ENCODE measurements at places on chromosomes 5 and 9.

GRCh38 chr5:133933670-133934295 lies 34.6 kb downstream of the C5orf15 start:
- no peak for DNase-seq

- no peak for DNase-seq
These were observed 55.0 kb upstream of the CDH12 start for GRCh38 chr5:22908129-22908528.

GRCh38 chr5:80156156-80156555 lies 99.7 kb downstream of the SERINC5 start:
- no peak for DNase-seq

- DNase-seq = no peak
These were observed 91.9 kb upstream of the OTULINL start for GRCh38 chr5:14489643-14490042.

DNA sequence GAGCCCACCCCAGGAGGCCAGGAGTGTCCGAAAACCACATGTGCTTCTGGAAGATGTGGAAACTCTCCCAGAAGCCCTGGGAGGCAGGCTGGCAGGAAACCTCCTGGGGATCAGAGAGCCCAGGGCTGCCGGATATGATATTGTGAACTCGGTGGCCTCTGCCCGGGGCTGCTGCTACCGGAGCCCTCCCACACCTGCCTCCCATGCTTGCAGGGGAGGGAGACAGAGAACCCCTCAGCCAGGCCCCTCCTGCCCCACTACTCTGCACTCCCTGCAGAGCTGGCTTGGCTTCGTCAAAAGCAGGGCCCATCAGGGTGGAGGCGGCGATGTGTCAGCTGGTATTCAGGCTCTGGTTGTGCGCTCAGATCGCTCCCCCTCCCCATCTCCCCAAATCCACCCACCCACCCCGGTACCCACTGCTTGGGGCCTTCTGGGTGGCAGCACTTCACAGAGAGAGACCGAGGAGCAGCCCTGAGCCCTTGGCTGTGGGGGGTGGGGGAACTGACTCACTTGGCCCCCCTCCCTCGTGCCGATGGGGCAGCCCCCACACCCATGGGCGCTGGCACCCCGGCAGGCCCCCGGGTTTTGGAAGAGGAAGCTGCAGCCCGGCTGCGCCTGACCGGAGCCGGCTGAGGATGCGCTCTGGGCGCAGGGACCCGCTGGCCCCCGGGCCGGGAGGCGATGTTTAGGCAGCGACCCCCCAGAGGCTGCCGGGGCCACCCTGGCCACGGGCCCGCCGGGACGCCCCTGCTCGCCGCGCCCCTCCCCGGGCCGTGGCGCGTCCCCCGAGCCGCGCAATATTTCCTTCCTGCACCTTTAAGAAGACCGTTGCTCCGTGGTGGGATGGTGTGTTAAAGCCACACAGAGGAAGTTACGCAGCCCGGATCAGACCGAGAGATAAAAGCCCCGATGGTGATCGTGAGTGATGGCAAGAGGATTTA lies 786 bp upstream of the NTNG2 start:
- DNase-seq = peak; percentile 34

GRCh38 chr5:154042766-154043165 lies 4.0 kb downstream of the MFAP3 start:
- DNase-seq = no peak

- peak; percentile 12 for DNase-seq
These were observed 422 bp upstream of the TRIM32 start for GRCh38 chr9:116686693-116687073.

DNA sequence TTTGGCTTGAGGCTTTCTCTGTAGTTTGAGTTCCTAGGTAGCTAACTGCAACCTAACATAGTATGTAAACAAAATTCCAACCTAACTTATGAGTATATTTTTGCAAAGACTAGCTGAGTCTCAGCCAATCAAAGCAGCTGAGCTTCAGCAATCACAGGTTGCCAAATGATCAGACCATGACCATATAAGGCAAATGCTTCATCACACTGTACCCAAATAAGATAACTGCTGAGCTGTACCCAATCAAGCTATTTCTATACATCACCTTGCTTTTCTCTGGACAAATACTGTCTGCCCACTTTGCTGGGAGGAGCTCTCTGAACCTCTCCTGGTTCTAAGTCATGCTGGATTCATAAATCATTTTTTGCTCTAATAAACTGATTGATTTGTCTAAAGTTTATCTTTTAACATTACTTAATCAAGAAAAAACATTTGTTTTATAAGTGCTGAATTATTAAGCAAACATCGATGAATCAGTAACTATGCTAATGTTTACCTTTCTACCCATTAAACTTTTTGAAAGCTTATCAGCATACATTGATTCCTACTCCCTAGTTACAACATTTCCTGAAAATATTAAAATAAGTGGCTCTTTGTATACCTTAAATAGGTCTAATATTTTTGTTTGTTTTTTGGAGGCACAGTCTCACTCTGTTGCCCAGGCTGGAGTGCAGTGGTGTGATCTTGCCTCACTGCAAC lies 129.7 kb upstream of the PCA3 start:
- DNase-seq = no peak

- DNase-seq = no peak
These were observed 18.8 kb downstream of the DDX46 start for GRCh38 chr5:134777366-134777765.

- no peak for DNase-seq
These were observed 173.6 kb downstream of the FANCC start for GRCh38 chr9:95143591-95144561.

DNA sequence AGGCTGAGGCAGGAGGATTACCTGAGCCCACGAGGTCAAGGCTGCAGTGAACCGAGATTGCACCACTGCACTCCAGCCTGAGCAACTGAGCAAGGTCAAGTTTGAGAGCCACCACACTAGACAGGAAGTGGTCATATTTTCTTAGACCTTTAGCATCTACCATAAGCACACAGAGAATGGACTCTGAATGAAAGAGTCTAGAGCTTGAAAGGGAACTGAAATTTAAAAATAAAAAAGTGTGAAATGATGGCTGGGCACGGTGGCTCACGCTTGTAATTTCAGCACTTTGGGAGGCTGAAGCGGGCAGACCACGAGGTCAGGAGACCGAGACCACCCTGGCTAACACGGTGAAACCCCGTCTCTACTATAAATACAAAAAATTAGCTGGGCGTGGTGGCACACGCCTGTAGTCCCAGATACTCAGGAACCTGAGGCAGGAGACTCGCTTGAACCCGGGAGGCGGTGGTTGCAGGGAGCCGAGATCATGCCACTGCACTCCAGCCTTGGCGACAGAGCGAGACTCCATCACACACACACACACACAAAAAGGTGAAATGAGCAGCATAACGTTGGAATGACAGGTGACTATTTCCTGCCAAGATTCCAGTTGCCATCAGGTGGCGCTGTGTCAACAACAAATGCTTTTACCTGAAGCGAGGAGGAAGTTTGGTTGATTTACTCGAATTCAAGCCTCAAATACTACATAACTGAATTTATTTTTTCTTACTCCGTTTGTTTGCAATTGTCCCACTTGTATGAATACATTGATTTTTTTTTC lies 21.3 kb upstream of the AK3 start:
- peak; percentile 61 for DNase-seq

DNA sequence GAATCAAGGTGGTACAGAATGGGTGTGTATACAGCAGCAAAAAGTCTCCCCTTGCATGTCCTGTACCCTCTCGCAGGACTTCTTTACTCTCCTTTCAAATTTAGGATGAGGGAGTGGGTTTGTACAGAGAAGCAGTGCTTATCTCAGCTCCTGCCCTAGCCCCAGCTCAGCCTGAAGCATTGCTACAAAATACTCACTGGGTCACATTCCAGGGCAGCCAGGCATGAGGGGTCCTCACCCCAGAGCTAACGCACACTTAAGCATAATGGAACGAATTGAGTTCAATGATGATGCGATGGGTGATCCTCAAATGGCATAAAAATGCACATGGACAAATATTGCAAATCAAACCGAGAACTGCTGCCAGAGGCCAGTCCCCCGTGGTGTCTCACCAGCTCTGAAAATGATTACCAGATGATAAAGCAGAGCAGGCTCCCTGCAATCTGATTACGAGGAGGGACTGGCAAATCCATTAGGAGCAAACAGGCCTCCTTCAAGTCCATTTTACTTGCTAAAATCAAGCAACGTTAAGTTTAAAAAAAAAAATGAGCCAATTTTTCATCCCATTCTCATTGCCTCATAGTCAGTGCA lies 231.6 kb upstream of the TAS2R1 start:
- no peak for DNase-seq

- DNase-seq = peak; percentile 59
These were observed at the start of gene RGS14 for GRCh38 chr5:177357459-177358351. Gene RGS14 (plus strand): TSS chr5:177357924. CDS start chr5:177358025, 101 bp downstream.

DNA sequence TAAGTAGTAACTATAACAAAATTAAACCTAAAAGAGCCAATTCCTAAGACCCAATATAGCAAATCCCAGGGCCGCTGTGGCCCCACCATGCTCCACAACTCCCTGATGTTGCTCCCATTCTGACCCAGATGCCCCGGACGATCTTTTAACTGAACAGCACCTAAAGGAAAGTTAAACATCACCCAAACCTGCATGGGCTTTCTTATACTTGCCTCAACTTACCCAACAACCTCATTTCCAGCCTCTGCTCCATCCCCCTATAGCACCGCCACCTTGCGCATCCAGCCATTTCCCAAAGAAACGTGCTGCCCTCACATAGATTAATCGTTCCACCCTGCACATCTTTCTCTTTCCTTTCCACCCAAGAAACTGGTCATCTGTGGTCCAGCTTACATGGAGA lies 54.6 kb downstream of the ZNF354C start:
- DNase-seq = no peak

- DNase-seq = no peak
These were observed 7.1 kb downstream of the BRD9 start for GRCh38 chr5:885529-885928.

- DNase-seq = no peak
These were observed 26.4 kb upstream of the CARNMT1 start for GRCh38 chr9:75054368-75055001.

DNA sequence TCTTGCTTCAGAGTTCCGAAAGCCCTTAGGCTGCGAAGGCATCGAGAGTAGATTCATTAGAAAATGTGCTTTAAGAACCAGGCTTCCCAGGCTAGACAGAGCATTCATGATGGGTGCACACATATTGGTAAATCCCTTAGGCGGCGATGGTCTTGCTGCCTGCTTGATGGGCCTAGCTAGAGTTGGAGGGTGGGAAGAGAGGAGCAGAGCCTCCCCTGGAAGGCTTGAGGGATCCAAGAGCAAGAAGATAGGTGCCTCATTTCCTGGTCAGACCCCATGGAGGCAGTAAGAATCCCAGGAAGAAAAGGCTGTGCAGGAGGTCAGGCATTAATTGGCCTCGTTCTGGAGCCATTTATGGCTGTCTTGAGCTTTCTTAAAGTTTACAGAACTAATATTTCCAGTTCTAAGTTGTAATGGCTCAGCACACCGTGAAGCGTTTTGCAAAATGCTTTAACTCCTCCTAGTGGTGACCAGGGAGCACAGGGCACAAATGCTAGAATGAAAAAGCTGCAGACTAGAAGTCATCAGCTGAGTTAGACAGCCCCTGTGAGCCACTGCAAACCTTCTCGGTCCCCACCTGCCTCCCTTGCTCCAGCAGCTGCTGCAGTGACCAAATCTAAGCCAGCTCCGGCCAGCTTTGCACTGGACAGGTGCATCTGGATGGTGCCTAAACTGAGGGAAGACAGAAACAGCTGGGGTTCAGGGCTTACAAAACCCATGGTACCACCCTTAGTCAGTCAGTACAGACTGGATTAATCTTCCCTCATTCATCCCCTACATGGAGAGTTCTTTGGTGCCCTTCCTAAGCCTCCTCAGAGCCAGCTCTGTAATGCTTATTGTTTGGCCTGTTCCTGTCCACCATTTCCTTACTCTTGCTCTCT lies 14.7 kb downstream of the SLC45A2 start:
- DNase-seq = no peak

GRCh38 chr9:88534456-88535225 lies at the start of gene NXNL2:
Gene NXNL2 (plus strand): TSS chr9:88535178. CDS start chr9:88535435, 257 bp downstream.
- DNase-seq = peak; percentile 16

DNA sequence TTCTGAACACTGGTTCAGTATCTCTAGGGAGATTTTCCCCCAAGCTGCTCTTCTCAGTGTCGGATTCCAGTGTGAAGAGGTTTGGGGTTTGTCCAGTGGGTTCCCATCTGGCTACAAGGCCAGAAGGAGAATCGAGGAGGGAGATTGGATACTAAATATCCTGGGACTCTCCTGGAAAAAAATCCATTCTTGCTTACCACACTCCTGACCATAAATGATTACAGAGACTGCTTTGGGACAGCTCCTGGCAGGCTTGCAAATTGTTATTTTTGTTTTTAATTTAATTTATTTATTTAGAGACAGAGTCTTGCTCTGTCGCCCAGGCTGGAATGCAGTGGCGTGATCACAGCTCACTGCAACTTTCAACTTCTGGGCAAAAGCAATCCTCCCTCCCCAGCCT lies 4.7 kb upstream of the SUSD1 start:
- no peak for DNase-seq

- peak; percentile 8 for DNase-seq
These were observed 715 bp downstream of the RC3H2 start for GRCh38 chr9:122904466-122904822.

- DNase-seq = no peak
These were observed 251.8 kb upstream of the NR4A3 start for GRCh38 chr9:99569840-99570239.

DNA sequence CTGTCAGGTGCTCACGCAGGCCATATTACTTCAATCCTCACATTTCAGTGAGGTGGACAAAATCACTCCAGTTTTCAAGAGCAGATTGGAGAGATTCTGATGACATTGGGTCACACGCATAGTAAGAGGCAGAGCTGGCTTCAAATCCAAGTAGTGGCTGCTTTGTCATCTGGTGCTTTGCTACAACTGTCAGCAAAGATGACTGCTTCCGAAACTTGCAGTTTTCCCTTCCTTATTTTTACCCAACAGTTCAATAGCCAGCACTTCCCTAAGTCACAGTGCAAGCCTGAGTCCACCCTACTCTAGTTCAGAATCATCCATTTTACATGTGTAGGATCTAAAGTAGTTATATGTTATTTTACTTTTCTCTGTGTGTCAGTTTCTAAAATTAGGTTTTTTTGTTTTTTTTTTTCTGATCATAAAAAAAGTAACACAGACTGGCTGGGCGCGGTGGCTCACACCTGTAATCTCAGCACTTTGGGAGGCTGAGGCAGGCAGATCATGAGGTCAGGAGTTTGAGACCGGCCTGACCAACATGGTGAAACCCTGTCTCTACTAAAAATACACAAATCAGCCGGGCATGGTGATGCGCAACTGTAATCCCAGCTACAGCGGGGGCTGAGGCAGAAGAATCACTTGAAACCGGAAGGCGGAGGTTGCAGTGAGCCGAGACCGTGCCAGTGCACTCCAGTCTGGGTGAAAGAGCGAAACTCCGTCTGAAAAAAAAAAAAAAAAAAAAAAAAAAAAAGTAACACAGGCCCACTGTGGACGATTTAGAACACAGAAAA lies 49.6 kb downstream of the ANKDD1B start:
- DNase-seq = no peak
